ENCODE measurements at places on chromosomes 12 and 14. TPM values are rescaled to one million over a fixed set of nuclear protein-coding genes. Genes with fewer than 3 reads are reported as not detected.

The FOXM1 gene
- polyA plus RNA-seq: 26.9 TPM

DNA sequence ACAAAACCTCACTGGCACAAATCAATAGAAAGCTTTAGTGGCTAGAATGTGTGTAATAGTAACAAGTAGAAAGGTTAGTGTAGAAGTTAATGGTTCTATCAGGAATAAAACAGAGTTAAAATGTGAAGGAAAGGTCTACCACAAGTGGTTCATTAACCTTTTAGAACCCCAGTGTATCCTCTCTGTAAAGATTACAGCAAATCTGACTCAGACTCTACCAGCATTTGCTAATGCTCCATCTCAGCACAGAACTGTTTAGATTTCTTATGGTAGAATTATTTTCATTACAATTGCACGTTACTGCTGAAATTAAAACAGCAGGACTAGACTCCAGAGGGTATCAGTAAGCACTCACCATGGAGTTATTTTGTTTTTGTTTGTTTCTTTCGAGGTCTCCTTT lies 609.0 kb upstream of the LMO3 start:
- DNase-seq: no peak

The AMIGO2 gene
- 71.3 TPM for polyA plus RNA-seq

DNA sequence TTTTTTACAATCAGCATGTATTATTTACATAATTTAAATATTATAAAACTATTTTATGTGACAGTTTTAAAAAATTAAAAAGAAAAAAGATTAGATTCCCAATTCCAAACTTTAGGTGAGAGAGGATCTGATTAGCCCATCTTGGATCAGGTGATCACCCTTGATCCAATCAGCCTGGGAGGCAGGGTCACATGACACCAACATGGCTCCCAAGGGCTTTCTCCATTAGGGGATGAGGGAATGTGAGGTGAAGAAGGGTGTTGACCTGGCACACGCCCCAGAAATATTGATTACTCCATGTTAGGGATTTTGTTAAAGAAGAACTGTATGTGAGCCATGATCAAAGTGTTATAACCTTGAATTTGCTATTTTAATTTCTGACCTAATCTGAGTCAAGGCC lies 225.4 kb downstream of the RBM19 start:
- no peak for DNase-seq

The HSP90B1 gene
- 865 TPM for polyA plus RNA-seq

- no peak for DNase-seq
Measured at GRCh38 chr14:56156096-56156495, 37.9 kb downstream of the PELI2 start.

DNA sequence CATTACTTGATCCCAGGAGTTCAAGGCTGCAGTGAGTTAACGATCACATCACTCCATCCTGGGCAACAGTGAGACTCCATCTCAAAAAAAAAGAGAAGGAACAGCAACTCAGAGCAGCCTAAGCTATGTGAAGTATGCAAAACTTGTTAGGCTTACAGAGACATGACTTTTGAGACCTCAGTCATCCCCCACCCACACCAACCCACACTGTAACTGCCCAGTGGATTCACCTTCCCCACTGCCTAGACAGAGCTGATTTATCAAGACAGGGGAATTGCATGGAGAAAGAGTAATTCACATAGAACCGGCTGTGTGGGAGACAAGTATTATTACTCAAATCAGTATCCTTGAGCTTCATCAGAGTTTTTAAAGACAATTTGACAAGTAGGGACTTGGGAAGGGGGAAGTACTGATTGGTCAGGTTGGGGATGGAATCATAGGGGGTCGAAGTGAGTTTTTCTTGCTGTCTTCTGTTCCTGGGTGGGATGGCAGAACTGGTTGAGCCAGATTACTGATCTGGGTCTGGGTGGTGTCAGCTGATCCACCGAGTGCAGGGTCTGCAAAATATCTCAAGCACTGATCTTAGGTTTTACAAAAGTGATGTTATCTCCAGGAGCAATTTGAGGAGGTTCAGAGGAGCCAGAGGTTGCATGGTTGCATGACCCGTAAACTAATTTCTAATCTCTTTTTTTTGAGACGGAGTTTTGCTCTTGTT lies 6.2 kb upstream of the WDR89 start:
- DNase-seq: no peak

GRCh38 chr14:28867571-28867970 lies 101.0 kb downstream of the FOXG1 start:
- DNase-seq: no peak

The ACVRL1 gene
- not detected for polyA plus RNA-seq

The RERG gene
- polyA plus RNA-seq: not detected

GRCh38 chr12:58291106-58291505 lies 349.7 kb downstream of the ATP23 start:
- DNase-seq: no peak

DNA sequence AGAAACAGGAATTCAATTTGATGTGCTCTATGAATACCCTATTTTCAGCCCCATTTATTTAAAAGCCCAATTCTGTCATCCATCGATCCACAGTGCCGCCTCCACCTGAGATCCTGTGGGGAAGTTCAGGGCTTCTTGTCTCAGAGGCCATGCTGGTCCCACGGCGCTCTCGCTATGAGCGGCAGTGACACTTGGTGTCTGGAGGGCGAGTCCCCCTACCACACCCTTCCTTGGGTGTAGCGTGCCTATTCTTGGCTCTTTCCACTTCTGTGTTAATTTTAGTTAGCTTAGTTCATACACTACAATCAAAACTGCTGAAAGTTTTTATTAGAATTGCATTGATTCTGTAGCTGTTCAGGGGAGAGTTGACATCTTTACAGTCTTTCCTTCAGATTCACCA lies 73.8 kb downstream of the DDX51 start:
- DNase-seq: no peak

GRCh38 chr12:132716356-132716755 lies 5.7 kb downstream of the PGAM5 start:
- no peak for DNase-seq

GRCh38 chr14:31340297-31341063 lies 79.9 kb downstream of the HEATR5A start:
- no peak for DNase-seq

DNA sequence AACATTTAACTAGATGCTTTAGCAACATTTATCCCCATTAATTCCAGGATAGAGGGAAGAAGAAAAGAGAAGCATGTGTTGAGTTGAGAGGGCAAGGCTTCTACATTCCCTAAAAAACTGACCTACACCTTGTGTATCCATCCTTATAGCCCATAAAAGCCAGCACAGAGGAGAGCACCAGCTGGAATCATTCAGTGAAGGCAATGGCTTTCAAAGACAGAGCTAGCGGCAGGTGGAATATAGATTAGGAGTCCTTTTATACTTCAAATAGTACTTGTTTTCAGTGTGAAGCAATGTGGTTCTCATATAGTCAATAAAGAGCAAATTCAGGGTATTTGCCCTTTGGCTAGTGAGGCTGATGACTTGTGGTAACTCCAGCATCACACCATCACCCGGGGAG lies 94.4 kb downstream of the TBC1D30 start:
- no peak for DNase-seq

DNA sequence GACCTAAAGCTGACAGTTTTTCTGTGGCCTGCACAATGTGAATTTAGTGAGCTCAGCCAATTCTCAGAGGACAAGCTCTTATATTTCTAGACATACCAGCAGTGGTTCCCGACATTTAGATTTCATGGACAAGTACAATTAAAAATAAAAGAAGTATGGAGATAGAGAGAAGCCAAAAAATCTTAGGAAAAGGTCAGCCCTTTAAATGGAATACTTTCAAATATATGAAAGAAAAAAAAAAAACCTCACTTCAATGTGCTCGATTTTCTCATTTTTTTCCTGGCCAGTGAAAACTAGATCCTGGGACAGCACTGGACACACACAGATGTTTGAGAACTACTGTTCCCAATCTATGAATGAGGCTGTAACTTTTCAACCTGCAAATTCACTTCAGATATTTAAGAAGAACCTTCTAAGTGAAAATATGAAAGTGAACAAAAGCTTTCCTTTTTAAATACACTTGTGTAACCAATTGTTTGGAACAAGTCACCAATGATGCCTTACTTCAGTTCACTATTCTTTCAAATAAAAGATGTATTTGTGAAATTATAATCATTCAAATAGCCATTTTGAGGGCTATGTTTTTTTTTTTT lies 109.4 kb downstream of the SLC38A1 start:
- no peak for DNase-seq

- no peak for DNase-seq
Measured at GRCh38 chr12:12481631-12482030, 81.0 kb downstream of the DUSP16 start.

- no peak for DNase-seq
Measured at GRCh38 chr12:132619386-132620112, 973 bp downstream of the P2RX2 start.

DNA sequence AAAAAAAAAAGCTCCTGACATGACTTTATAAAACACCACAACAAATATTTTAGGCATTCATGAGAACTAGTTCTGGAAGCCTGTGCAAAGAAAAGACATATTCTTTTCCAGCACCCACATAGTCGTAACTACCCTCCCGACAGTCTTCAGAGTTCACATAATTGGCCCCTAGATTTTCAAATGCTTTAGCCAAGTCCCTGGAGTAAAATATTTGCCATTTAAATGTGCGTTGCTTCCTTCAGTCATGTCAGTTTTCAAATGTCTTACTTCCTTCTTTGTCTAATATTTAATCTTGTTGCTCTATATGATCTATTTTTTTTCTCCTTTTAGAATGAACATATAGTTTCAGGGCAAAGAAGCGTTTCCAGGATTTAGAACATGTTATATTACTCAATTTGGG lies 66.8 kb upstream of the KRAS start:
- DNase-seq: no peak

The LIN7A gene
- not detected for polyA plus RNA-seq

DNA sequence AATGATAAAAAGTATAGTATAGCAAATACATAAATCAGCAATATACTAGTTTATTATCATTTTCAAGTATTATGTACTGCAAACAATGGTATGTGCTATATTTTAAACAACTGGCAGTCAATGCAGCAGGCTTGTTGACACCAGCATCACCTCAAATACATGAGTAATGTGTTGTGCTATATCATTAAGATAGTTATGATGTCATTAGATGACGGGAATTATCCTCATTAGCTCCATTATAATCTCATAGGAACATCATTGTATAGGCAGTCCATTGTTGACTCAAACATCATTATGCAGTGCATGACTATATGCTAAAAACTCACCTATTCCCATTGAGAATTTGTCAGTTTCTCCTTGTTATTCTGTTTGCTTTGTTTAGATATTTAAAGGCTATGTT lies 85.4 kb downstream of the PRKD1 start:
- no peak for DNase-seq

The LRP1-AS gene
- polyA plus RNA-seq: not detected

DNA sequence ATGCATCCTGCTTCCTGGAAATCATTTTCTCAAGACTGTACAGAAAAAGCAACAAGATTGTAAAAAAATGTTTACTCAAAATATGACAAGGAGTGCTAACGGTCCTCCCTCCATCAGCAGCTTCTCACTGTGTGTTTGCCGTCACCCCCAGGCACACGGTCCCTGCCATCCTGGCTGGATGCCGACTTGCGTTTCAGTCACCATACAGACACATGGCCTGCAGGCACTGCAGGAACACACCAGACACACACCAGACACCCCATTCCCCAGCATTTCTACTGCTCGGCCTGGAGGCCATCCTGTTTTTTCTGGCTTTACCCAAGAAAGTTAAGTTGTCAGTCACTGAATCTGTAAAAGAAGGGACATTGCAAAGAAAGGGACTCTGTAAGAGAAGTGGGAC lies 10.8 kb downstream of the KCNK10 start:
- DNase-seq: no peak

GRCh38 chr12:65740873-65741600 lies 83.2 kb upstream of the HMGA2 start:
- no peak for DNase-seq

- no peak for DNase-seq
Measured at GRCh38 chr12:98262902-98263301, 252.5 kb upstream of the TMPO start.

DNA sequence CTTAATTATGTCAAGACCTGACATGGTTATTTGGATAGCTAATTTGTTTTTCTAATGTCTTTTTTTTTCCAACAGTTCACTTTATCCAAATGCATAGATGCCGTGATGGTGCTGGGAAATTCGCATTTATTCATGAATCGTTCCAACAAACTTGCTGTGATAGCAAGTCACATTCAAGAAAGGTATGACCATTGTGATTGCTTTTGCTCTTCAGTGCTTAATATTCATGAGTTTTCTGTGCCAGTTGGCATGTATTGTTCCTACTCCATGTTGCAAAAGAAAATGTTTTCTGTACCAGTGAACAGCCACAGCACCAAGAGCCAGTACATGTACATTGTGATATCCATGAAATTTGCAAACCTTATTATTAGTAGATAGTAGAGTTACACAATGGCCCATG lies 11.8 kb downstream of the GTF2H3 start:
- no peak for DNase-seq

The UNC79 gene
- polyA plus RNA-seq: 0.01 TPM

DNA sequence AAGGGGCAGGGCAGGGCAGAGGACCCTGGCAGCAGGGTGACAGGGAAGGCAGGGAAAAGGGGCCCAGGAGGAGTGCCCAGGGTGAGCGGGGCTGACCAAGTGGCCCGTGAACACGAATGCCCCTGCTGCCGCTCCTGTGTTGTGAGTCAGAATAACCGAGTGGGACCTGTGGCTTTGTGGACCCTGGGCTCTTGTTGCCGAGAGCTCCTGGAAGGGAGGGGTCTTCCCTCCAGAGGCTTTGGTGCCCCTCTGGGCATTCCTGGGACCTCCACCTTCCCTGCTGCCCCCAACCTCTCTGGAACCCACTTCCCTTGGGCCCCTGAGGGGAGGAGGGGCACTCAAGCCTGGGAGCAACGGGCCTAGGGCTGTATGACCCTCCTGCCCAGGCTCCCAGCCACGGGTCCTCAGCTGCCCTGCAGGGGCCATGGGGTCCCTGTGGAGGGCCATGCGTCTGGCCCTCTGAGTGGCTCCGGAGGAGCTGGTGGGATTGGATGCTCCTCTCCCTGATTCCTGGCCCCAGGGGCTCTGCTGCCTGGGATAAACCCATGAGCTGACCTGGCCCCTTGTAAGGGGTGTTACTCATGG lies 319.4 kb downstream of the TMEM121 start:
- DNase-seq: no peak

The ATG101 gene
- polyA plus RNA-seq: 74.7 TPM

- DNase-seq: no peak
Measured at GRCh38 chr12:113762882-113763816, 203.0 kb downstream of the RBM19 start.

GRCh38 chr12:99261256-99261655 lies 386.3 kb upstream of the GARIN6 start:
- DNase-seq: no peak

DNA sequence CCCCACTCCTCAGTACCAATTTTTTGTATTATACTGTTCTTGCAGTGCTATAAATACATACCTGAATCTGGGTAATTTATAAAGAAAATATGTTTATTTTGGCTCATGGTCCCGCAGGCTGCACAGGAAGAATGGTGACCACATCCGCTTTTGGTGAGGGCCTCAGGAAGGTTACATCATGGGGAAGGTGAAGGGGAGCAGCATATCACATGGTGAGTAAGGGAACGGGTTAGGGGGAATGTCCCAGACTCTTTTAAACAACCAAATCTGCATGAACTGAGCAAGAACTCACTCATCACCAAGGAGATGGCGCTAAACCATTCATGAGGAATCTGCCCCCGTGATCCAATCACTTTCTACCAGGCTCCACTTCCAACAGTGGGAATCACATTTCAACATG lies 40.0 kb downstream of the OSBPL8 start:
- DNase-seq: no peak

The GLT1D1 gene
- not detected for polyA plus RNA-seq

The ESR2 gene
- polyA plus RNA-seq: 0.06 TPM

GRCh38 chr12:58176296-58176869 lies 235.0 kb downstream of the ATP23 start:
- DNase-seq: no peak

GRCh38 chr14:104515811-104516780 lies 63.5 kb upstream of the C14orf180 start:
- no peak for DNase-seq
